ENCODE measurements at places on chromosomes 4 and X. TPM values are rescaled to one million over a fixed set of nuclear protein-coding genes. Genes with fewer than 3 reads are reported as not detected.

The USP17L22 gene
- not detected for total RNA-seq

The MAP7D3 gene
- total RNA-seq = 16.6 TPM

The FGF2 gene
- total RNA-seq = 50.0 TPM

The GLRB gene
- total RNA-seq = 6.1 TPM

The CTSO gene
- total RNA-seq = 26.0 TPM

The MAP3K15 gene
- 0.14 TPM for total RNA-seq

The NUDT11 gene
- total RNA-seq = 4.5 TPM

GRCh38 chr4:170988446-170988845 is 824.8 kb upstream of the GALNTL6 start:
- H3K4me3 ChIP-seq = no peak overlapping the region
- no peak overlapping the region for H3K27ac ChIP-seq
- DNase-seq = no peak
- no peaks in the 10 kb centered on the region for H3K27me3 ChIP-seq
- no peaks in the 10 kb centered on the region for H3K4me1 ChIP-seq

- no peaks in the 10 kb centered on the region for H3K36me3 ChIP-seq
- H3K4me3 ChIP-seq = no peak overlapping the region
- H3K27me3 ChIP-seq = no peaks in the 10 kb centered on the region
- DNase-seq = no peak
- H3K4me1 ChIP-seq = no peaks in the 10 kb centered on the region
- H3K27ac ChIP-seq = no peak overlapping the region
These were observed 17.9 kb upstream of the GASK1B start for GRCh38 chr4:158190718-158191117.

- H3K4me3 ChIP-seq = no peak overlapping the region
- no peak for DNase-seq
These were observed 57.1 kb upstream of the HPGD start for GRCh38 chr4:174579421-174579820.

DNA sequence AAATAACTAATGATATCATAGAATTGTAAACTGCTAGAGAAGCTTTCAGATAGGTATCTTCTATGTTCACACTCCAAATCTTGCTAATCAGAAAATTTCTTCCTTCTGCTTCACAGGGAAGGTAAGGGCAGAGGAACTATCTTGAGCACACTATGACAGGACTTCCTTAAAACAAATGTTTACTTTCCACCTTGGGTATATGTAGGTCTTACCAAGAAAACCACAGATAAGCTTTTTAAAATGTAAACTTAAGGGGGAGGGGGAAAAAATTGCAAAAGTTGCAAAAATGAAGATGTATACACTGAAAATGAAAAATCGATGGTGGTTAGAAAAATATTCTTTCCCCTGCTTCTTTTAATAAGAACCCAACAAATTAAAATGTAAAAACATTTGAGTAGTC is 30.9 kb downstream of the YTHDC1 start:
- H3K27me3 ChIP-seq = no peaks in the 10 kb centered on the region
- H3K4me1 ChIP-seq = no peaks in the 10 kb centered on the region
- no peak overlapping the region for H3K27ac ChIP-seq
- no peak overlapping the region for H3K4me3 ChIP-seq
- H3K36me3 ChIP-seq = peaks cover 51% of the 10 kb centered on the region

DNA sequence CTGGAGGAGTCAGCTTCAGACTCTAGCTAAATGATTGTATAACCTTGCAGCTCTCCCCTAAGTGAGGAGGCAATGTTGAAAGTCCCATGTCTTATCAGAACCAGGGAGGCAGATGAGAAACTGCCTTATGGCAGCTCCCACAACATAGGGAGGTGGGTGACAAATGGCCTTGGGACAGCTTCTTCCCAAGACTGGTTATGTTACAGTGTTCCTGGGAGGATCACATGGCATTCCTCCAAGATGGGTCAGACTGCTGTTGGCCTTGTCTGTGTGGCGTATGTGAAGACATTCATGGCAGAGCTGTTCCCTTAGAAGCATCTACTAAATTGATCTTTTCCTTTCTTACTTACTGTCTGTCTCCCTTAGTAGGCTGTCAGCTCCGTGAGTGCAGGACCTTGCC is 42.0 kb downstream of the HPRT1 start:
- H3K27me3 ChIP-seq = no peaks in the 10 kb centered on the region
- H3K4me3 ChIP-seq = no peak overlapping the region
- H3K4me1 ChIP-seq = no peaks in the 10 kb centered on the region

GRCh38 chrX:109707319-109707718 is 25.7 kb downstream of the ACSL4 start:
- H3K4me1 ChIP-seq = peaks cover 15% of the 10 kb centered on the region
- no peak overlapping the region for H3K4me3 ChIP-seq
- H3K36me3 ChIP-seq = no peaks in the 10 kb centered on the region
- H3K27ac ChIP-seq = no peak overlapping the region
- no peak for DNase-seq
- H3K27me3 ChIP-seq = no peaks in the 10 kb centered on the region

- no peaks in the 10 kb centered on the region for H3K36me3 ChIP-seq
- no peak for DNase-seq
- no peaks in the 10 kb centered on the region for H3K4me1 ChIP-seq
These were observed 2759.2 kb downstream of the ARAP2 start for GRCh38 chr4:33485111-33485510.

GRCh38 chr4:24923550-24923949 is 10.7 kb upstream of the CCDC149 start:
- H3K36me3 ChIP-seq = no peaks in the 10 kb centered on the region
- no peak overlapping the region for H3K27ac ChIP-seq
- H3K4me3 ChIP-seq = no peak overlapping the region
- no peak for DNase-seq
- no peaks in the 10 kb centered on the region for H3K27me3 ChIP-seq
- H3K4me1 ChIP-seq = no peaks in the 10 kb centered on the region

DNA sequence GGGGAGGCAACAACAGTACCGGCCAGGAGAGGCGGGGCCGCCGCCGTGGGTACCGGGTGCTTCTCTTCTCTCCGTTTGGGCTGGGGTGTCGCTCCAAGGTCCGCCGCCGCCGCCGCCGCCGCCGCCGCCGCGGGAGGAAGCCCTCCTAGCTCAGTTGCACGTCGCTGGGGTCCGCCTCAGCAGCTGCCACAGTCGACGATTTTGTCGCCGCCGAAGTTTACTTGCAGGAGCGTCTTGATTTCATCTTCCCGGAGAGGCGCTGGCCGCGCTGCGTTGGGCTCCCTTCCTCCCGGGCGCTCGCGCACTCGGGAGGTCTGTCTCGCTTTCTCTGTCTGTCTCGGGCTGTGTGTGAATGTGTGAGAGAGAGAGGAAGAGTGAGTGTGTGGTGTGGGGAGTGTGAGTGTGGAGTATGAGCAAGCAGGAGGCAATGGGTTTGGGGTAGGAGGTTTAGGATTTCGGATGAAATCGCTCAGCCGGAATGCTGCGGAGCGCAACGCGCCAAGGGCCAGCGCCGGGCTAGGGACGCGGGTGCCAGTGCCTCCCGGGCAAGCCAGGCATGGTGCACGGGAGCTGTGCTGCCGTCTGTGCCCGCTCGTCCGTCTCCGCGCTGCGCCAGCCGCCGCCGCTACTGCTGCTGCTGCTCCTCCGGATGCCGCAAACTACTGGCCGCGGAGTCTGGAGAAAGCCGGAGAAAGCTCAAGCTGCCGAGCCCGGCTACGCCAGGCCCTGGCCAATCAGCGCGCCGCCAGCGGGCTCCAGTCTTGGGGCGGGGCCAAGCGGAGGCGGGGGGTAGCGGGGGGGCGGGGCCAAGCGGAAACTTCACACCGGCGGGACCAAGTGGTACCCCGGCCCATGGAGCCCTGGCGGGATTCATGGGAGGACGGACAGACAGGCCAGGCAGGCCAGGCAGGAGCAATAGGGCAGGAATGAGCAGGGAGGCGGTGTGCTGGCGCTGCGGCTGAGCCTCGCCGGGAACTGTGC is at the start of gene PCDH19:
TSS of gene PCDH19 (minus strand) at position 664 of the 981 bp plus-strand sequence. CDS start 1,676 bp downstream, outside the sequence.
- no peaks in the 10 kb centered on the region for H3K4me1 ChIP-seq
- H3K27ac ChIP-seq = no peak within 1 kb of the TSS
- H3K27me3 ChIP-seq = peaks cover 73% of the 10 kb centered on the region
- no peaks in the 10 kb centered on the region for H3K36me3 ChIP-seq
- peak within 1 kb of the TSS; percentile 30 for H3K4me3 ChIP-seq
- peak; percentile 65 for DNase-seq

- H3K4me1 ChIP-seq = no peaks in the 10 kb centered on the region
- no peak overlapping the region for H3K27ac ChIP-seq
- no peak overlapping the region for H3K4me3 ChIP-seq
- DNase-seq = no peak
These were observed 1.9 kb downstream of the NALF2 start for GRCh38 chrX:69505772-69506616.

- no peak overlapping the region for H3K4me3 ChIP-seq
- H3K4me1 ChIP-seq = no peaks in the 10 kb centered on the region
- no peak overlapping the region for H3K27ac ChIP-seq
- no peaks in the 10 kb centered on the region for H3K36me3 ChIP-seq
These were observed 1632.9 kb upstream of the TENM3 start for GRCh38 chr4:180610324-180610723.

- DNase-seq = peak; percentile 96
- peak overlapping the region; percentile 58 for H3K4me3 ChIP-seq
- H3K27me3 ChIP-seq = no peaks in the 10 kb centered on the region
These were observed 2.1 kb downstream of the PLCXD1 start for GRCh38 chrX:283115-283845.

DNA sequence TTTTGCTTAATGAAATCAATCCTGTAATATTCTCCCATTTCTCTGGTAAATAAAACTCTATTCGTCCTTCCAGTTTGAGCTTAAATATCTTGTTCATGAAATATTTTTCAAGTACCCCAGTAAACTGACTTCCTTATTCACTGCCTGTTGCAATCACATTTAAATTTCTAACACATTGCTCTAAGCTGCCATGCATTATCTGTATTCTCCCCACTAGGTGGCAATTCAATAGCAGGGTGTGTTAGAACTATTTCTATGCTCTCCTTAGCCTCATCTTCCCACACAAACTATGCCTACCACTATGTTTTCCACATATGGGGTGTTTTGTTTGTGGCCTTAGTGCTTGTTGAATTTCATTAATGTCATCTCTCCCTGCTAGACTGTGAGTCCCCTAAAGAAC is 377.1 kb upstream of the HS3ST1 start:
- no peak for DNase-seq
- H3K4me3 ChIP-seq = no peak overlapping the region
- no peaks in the 10 kb centered on the region for H3K27me3 ChIP-seq
- no peaks in the 10 kb centered on the region for H3K4me1 ChIP-seq
- H3K36me3 ChIP-seq = no peaks in the 10 kb centered on the region

- no peak overlapping the region for H3K27ac ChIP-seq
- no peak overlapping the region for H3K4me3 ChIP-seq
- no peaks in the 10 kb centered on the region for H3K27me3 ChIP-seq
These were observed 54.4 kb upstream of the NAP1L5 start for GRCh38 chr4:88752076-88752463.

GRCh38 chr4:7474320-7474719 is 39.6 kb upstream of the PSAPL1 start:
- no peaks in the 10 kb centered on the region for H3K4me1 ChIP-seq
- no peaks in the 10 kb centered on the region for H3K36me3 ChIP-seq
- H3K27me3 ChIP-seq = no peaks in the 10 kb centered on the region
- H3K27ac ChIP-seq = no peak overlapping the region
- no peak for DNase-seq

DNA sequence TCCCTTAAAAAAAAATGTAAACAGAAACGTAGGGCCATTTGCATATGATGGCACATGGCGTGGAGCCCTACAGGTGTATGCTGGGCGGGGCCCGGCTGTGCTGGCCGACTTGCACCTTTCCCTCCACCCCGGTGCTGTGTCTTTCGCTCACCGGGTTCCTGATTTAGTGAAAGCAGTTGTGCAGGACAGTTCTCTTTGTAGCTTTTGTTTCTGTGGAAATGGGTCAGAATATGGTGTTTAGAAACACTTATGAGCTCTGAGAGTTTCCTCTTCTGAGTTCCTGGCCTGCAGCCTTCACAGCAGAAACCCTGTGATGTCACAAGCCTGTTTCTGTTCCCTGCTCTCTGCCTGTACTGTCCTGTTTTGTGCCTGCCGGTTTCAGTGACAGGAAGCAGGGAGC is 22.5 kb upstream of the MSANTD1 start:
- no peak overlapping the region for H3K4me3 ChIP-seq
- H3K4me1 ChIP-seq = peaks cover 6% of the 10 kb centered on the region
- H3K36me3 ChIP-seq = peaks cover 29% of the 10 kb centered on the region
- H3K27ac ChIP-seq = peak overlapping the region; percentile 51
- no peaks in the 10 kb centered on the region for H3K27me3 ChIP-seq

- H3K4me1 ChIP-seq = no peaks in the 10 kb centered on the region
- H3K4me3 ChIP-seq = no peak overlapping the region
- DNase-seq = no peak
- no peaks in the 10 kb centered on the region for H3K27me3 ChIP-seq
- H3K36me3 ChIP-seq = no peaks in the 10 kb centered on the region
- no peak overlapping the region for H3K27ac ChIP-seq
These were observed 147.8 kb upstream of the MED14 start for GRCh38 chrX:40883021-40883619.

- no peak for DNase-seq
- H3K27me3 ChIP-seq = no peaks in the 10 kb centered on the region
- H3K4me3 ChIP-seq = no peak overlapping the region
- H3K4me1 ChIP-seq = no peaks in the 10 kb centered on the region
- peak overlapping the region; percentile 91 for H3K27ac ChIP-seq
- H3K36me3 ChIP-seq = no peaks in the 10 kb centered on the region
These were observed 107.8 kb downstream of the ARHGAP10 start for GRCh38 chr4:147839663-147840062.

- peaks cover 19% of the 10 kb centered on the region for H3K4me1 ChIP-seq
- H3K27me3 ChIP-seq = no peaks in the 10 kb centered on the region
- peak overlapping the region; percentile 94 for H3K4me3 ChIP-seq
- no peaks in the 10 kb centered on the region for H3K36me3 ChIP-seq
These were observed 686 bp downstream of the FIP1L1 start for GRCh38 chr4:53378171-53378482.

DNA sequence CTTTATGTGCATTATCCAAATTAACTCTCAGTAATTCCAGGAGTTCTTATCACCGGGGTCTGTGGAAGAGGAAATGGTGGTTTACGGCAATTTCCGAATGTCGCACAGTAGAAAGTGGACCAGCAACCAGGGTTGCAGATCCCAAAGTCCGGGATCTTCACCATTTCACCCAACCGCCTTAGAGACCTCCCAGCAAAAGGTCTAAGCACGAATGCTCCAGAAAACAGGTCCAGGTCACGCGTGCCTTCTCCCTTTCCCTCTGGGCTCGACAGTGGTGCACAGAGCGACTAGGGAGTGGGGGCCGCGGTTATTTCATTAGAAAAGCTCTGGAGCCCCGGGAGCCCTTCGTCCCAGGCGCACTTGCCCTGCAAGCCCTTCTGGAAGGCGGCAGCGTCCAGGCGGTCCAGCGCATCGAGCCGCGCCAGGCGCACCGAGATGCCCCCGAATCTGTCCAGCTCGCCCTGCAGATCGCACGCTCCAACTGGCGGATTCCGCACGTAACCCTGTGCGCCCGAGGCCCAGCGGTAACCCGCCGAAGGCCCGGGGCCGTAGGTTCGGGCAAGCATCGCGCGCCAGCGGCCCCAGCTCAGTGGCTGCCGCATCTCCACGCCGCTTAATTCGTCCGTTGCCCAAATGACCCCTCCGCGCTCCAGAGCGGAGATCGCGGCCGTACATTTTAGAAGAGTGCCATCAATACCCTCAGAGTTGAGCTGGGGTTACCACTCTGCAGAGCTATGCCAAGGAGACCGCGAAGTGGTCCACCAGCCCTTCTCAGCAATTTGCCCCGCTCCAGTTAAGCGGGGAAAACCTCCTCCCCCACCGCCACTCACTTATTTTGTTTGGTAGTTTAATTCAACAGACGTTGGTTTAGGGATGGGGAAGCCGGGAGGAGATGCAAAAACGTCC is at the start of gene NUDT6:
TSS of gene NUDT6 (minus strand) at position 627 of the 906 bp plus-strand sequence. CDS start at position 602, 25 bp downstream.
- peak within 1 kb of the TSS; percentile 72 for H3K4me3 ChIP-seq
- H3K27ac ChIP-seq = peak within 1 kb of the TSS; percentile 90
- DNase-seq = peak; percentile 76

- no peak overlapping the region for H3K27ac ChIP-seq
- no peak overlapping the region for H3K4me3 ChIP-seq
These were observed 133.7 kb downstream of the SOWAHB start for GRCh38 chr4:76764251-76764650.

All from sigmoid colon (tissue), 7 donors.